ENCODE measurements at places on chromosomes 5 and 9.

DNA sequence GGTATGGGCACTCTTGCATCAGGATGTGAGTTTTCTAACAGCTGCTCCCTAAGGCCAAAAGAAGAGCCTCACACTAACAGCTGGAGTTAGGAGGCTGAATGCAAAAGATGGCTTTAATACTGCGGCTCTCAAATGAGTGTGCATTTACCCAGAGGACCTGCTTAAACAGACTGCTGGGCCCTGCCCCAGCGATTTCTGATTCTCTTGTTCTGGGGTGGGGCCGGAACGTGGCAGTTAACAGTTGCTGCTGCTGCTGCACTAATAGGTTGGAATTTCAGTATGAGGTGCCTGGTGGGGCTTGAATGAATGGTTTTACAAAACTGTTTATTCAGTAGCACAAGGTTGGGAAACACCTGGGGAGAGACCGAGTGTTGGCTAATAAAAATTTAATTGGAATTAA is 26.1 kb downstream of the HMGCR start:
- no peak for DNase-seq

- DNase-seq: no peak
These were observed 1.2 kb upstream of the IL11RA start for GRCh38 chr9:34650816-34651215.

GRCh38 chr9:127521919-127522304 is 70.6 kb downstream of the LRSAM1 start:
- no peak for DNase-seq

- DNase-seq: no peak
These were observed 13.3 kb upstream of the RPS23 start for GRCh38 chr5:82291420-82291819.

- no peak for DNase-seq
These were observed 172.6 kb upstream of the PTGER4 start for GRCh38 chr5:40507095-40507494.

DNA sequence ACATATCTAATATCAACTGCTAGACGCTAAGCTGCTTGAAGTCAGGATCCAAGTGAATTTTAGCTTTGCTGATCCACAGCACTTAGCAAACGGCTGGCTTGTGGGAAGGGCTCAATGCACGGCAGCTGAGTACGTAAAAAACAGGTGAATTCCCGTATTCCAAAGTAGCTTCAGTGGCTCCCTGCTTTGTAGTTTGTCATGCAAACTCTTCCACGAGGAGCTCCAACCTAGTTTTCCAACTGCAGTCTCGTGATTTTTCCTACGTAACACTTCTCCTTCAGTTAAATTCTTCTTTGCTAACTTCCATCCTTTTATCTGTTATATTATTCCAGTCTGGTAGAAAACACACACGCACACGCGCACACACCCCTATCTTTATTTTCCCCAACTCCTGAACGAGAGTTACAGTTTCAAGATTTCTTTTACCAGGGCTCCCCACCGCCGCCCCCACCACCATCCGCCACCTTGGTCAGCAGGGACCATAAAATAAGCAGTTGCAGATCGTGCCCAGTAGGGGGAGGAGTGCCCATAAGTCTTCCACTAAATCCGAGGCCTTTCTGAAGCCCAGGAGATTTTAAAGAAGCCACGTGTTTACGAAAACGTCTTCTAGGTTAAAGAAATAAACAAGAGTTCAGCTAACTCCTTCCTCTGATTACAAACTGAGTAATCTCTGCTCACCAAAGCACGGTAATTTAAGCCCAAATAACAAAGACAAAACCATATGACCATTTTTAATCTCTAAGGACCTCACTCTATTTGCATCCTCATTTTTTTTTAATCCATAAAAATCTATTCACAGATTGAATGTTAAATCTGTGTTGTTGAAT is 34.8 kb upstream of the TRIO start:
- no peak for DNase-seq

DNA sequence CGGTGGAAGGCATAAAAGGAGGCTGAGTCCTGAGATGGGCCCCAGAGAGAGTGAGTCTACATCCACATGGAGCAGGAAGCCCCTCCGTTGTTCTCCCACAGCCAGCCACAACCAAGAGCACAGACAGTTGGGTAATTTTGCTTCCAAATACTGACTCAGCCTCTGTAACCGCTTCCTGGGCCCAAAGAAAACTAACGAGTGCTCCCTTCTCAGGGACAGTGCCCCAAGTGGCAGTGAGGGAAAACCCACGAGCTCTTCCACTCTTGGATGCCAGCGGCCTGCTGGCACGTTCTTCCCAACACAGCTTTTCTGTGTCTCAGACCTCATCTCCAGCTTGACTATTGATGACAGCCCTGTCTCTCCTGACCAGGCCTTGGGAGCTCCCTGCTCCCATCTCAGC is 207.6 kb downstream of the FSTL4 start:
- DNase-seq: no peak

DNA sequence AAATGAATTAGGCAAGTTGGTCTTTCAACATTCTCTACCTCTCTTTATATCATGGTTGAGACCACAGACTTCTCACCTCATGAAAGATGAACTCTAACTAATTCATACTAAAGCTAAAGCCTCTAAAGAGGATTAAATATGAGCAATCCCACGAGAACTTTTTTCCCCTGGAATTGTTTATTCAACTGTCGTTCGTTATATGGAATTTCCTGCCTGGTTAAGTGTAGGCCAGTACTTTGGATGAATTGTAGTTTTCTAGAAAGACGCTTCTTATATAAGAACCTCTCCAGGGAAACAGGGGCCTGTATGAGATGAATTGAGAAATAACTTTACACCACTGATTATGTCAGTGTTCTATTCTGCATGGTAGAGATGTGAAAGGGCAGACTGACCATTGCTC is 42.9 kb downstream of the PDCD1LG2 start:
- no peak for DNase-seq

DNA sequence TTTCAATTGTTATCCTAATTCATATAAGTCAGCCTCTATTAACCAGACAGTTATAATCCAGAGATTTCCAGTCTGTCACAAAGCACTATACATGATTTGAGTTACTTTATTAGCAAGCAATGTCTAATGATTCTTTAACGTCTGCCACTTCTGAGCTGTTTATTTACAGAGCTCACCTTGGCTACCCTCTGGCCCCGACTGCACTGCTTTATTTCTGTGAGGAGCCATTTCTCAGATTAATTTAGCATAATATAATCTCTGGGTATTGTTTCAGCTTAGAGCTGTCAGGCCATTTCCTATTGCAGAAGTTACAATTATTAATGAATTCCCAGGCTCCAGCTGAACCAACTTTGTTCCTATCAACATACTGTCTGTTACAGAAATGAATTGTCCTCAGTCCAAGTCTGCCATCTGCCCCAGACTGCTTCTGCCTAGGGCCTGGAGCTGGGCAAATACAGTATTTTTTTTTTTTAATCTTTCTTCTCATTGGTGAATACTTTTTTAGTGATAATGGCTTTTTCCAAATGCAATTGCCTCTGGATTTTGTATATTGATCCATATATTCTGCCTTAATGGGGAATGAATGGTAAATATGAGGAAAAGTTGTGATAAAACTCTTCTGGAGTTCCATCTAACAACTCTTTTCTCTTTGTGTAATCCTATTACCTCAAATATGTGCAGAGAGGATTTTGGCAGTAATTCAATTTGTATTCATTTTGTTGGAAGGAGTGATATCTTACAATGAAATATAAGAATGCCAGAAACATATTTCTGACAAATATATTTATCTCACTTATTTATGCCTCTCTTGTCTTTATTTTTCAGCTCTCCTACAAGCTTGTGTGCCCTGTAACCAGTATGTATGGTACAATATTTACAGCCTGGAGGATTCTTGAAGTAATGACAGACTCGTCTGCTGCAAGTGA is 104.7 kb downstream of the FOCAD start:
- no peak for DNase-seq

DNA sequence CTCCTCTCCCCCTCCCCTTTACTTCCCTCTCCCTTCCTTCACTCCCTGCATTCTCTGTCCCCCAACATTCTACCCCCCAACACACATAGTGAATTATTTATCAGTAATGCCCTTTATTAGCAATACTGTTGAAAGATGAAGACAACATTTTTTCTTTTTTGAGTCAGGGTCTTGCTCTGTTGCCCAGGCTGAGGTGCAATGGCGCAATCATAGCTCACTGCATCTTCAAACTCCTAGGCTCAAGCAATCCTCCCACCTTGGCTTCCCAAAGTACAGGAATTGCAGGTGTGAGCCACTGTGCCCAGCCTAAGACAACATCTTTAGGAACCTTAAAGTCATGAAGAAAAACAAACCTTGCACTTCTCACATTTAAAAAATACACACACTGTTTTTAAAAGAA is 130.6 kb downstream of the ZNF462 start:
- DNase-seq: no peak

DNA sequence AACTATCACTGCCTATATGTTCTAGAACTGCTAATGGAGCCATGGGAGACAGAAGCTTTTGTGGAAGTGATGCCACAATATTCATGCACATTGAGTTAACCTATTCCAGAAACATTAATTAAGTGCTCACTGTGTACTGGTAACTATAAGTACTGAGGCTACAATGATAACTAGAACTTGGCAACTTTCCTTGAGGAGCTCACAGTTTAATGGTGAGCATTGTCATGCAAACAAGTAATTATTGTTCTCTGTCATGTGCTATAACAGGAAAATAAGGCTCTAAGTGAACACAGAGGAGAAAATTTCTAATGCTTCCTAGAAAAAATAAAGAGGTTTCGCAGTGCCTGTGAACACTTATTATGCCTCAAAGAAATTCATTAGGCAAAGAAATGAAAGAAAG is 142.2 kb downstream of the BAAT start:
- DNase-seq: no peak

Measured in cortex of kidney (tissue), 1 donor.